ENCODE measurements at places on chromosomes 12 and 14. TPM values are rescaled to one million over a fixed set of nuclear protein-coding genes. Genes with fewer than 3 reads are reported as not detected.

GRCh38 chr14:101707863-101708620, 53.5 kb upstream of the PPP2R5C start:
- DNase-seq, result no peak

The FOXG1 gene
- total RNA-seq, result not detected

The MYF6 gene
- not detected for total RNA-seq

The PLEKHG7 gene
- total RNA-seq, result not detected

DNA sequence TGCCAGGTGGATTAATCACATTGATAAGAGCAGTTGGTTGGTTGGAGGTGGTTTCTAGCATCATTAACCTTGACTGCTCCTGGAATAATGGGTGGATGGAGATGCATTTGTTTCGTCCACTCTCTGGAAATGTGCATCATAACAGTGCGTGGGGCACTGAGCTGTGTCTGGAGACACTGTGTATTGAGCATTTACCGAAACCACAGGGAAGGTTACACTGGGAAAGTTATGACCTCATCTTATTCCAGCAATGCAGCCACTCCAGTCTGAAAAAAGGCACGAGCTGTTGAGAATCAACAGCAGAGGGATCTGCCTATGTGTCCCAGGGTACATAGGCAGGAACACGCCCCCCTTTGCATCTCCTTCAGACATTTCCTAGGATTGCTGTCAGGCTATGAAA, 27.2 kb downstream of the RNFT2 start:
- DNase-seq, result no peak

DNA sequence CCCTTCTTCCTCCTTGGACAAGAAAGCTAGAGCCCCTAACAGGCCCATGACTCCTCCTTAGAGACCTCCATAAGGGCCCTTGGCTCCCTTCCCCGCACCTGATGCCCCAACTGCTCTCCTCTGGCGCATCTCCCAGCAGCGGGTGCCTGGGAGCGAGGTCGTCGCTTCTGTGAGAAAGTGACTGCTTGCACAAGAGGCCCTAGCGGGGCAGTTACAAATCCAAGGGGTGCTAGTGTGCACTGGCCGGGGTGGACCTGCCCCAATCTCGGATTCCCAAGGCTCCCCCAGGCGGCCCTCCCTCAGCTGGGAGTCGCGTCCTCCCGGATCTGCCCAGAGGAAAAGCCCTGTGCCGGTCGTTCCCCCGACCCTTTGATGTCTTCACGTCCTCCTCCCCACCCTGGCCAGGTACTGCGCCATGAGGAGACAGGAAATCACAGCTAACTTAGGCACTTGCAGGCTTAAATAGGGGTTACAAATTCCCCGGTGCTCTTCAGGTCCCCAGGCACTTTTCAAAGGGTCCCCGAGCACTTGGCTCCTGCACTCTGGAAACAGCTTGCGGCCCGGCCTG, 2.8 kb downstream of the NKX2-8 start:
- no peak for DNase-seq

DNA sequence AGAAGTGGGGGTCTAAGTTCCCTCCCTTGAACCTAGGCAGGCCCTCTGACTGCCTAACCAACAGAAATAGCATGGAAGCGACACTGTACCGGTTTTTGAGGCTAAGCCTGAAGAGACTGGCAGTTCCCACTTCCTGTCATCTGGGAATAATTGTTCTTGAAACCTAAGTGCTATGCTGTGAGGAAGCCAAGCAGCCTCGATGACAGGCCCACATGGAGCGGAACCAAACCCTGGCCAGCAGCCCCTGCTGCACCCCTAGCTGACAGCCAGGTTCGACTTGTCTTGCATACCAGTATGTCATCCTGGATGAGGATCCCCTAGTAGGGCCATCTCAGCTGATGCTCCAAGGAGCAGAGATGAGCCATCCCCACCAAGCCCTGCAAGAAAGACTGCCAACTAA, 6.4 kb upstream of the GPR68 start:
- DNase-seq, result peak; percentile 75

- DNase-seq, result no peak
Observed at GRCh38 chr12:124456652-124457152, 110.7 kb downstream of the NCOR2 start.

The ADAM21 gene
- total RNA-seq, result 1.6 TPM

DNA sequence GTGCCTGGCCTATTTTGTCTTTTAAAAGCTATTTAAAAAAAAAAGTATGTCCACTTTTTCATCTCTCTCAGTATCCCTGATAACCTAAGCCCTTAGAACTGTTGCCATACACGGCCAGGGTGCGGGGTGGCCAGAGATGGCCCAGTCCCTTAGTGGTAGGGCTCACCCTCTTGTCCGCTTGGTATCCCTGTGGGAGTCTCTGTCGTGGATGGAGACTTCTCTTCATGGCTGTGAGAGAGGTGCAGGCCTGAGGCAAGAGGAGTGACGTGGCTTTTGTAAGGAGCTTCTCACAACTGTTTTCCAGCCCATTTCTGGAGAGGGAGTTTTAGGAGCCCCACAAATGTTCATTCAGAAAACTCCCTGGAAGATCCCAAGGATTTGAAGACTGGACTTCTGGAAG, 26.8 kb downstream of the XRCC3 start:
- DNase-seq, result no peak

The CBLN3 gene
- total RNA-seq, result 0.72 TPM

DNA sequence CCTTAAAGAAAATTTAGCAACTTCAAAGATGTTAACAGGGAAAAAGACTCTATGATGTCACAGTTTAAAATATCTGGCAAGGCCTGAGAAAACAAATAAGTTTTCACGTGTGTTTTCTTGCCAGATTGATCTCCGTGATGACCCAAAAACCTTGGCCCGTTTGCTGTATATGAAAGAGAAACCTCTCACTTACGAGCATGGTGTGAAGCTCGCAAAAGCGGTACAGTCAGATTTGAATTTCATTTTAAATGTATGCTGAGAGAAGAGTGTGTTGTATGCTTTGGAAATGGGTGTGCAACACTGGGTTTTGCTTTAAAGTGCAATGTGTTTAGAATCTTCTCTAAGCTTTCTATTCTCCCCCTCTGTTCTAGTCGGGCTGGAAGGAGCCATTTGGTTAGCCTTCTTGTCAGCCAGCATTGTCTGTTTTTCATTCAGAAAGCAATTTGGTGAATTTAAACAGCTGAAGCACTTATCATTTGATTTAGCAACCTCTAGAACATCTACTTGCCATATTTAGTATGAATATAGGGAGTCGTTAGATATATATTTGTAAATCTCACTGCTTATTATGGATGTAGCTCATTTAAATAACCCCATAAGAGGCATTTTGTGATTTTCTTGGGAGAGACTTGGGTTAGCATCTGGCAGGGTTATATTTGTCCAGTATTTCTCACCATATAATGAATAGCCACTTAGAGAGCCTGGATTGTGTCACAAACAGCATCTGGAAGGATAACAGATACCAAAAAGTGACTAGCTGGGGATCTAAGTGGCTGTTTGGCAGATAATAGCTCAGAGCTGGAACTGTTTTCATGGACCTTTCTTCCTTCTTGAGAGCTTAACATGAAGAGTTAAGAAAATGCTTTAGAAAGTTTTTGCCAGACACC, 35.5 kb downstream of the GPHB5 start:
- DNase-seq, result no peak

The RASSF9 gene
- under 0.01 TPM for total RNA-seq

DNA sequence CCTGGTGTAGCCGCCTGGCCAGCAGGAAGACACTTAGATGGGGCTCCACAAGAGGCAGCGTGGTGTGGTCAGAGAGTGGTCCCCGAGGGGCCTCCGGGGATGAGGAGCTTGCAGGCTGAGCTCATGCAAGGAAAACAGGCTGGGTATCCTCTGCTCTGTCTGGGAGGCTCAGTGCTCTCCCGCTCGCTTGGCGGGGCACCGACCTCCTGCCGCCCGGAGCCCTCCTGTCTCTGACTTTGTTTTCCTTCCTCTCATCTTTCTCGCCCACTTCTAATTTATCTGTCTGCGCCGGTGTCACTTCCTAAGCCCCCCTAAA, 31.3 kb upstream of the DLK1 start:
- no peak for DNase-seq

- DNase-seq, result no peak
Observed at GRCh38 chr12:24109381-24110039, 160.0 kb upstream of the SOX5 start.

DNA sequence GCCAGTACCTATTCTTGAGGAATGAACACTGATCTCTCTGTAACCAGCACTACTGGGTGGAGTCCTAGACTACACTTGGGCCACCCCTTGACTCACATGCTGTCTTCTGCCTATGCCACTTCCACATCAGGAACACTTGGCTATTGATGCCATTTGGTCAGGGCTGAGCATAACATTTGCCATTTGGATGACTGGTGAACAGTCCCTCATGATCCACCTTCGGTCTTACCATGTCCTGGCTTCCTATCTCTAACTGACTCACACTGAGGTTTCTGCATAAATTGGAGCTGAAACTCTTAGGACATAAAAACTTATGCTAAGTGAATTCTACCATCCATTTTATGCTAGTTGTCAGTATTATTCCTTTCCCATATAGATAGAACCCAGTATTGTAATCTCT, 91.7 kb upstream of the PELI2 start:
- no peak for DNase-seq

GRCh38 chr12:55955800-55956508, 9.9 kb downstream of the PMEL start:
- DNase-seq, result peak; percentile 54

The TAS2R10 gene
- 0.68 TPM for total RNA-seq

- no peak for DNase-seq
Observed at GRCh38 chr12:108633534-108634248, at the start of gene SELPLG. Gene SELPLG (minus strand): TSS chr12:108633894. CDS start chr12:108624307, 9,587 bp downstream.

The DPF3 gene
- 6.5 TPM for total RNA-seq

DNA sequence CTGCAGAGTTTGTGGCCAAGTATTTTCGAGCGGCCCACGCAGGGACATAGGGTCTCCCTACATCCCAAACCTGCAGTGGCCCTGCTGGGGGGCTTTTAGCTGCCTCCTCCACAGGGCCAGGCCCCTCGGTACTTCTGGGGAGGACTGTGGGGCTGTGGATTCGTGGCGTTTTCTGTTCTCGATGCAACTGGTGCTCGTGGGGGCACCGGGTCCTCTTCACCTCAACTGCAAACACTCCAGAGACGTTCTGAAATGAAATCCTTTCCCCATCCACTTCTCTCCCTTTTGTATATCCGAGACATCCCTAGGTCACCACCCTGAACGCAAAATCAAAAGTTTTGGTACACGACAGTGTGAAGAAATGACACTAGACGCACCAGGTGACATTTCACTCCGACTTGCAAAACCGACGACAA, 2.3 kb downstream of the RFX4 start:
- DNase-seq, result no peak

DNA sequence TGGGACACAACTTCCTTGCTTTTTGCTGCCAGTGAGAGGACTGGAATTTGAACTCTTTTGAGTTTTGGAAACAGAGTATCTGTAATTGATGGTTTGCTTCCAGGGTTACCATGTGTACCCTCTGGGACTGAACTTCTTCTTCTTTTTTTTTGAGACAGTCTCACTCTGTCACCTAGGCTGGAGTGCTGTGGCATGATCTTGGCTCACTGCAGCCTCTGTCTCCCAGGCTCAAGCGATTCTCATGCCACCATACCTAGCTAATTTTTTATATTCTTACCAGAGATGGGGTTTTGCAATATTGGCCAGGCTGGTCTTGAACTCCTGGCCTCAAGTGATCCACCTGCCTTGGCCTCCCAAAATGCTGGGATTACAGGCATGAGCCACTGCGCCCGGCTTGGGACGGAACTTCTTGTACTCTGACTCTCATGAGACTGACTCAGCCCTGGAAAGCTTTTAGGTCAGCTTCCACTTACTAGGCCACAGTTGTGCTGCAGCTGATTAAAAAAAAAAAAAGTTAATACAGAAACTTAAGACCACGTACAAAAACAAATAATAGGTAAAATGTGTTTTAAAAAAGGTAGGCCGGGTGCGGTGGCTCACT, 15.8 kb downstream of the SEL1L start:
- DNase-seq, result no peak

The PAPOLA gene
- total RNA-seq, result 75.5 TPM

GRCh38 chr14:20489093-20489994, 16.0 kb upstream of the RNASE10 start:
- peak; percentile 16 for DNase-seq

GRCh38 chr14:79356040-79356439, 855.3 kb downstream of the DIO2 start:
- DNase-seq, result no peak

GRCh38 chr12:94644141-94644979, 6.0 kb downstream of the TMCC3 start:
- DNase-seq, result peak; percentile 85

GRCh38 chr14:95220663-95221231, 63.4 kb upstream of the DICER1 start:
- no peak for DNase-seq

DNA sequence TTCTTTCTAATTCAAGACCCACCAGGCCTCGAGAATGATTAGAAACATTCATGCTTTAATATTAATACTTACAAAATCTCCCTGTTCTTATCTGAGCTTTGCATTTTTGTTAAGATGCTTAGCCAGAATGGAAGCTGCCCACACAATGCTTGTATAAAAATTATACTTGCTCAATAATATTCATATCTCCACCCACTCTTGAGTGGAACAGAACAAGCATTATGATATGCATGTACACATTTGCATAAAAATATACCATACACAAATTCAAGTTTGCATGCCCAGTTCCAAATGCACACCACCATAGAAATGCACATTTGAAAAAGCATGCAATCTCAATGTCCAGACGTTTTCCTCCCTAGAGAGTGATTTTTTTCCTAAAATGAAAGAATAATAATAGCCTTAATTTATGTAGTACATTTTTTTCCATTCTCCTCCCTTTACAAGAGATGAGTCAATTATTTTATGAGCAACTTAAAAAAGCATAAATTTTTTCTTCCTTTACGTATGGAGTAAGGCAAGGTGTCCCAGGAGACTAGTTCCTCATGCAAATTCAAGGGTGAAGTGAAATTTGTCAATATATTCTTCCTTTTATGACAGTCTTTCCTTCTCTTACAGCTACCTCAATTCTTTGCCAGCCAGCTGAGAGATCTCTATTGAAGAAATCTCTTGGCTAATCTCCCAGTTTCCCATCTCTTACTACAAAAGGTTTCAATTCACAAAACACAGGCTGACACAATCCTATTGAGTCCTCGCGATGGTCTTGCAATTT, 313.1 kb upstream of the GARIN6 start:
- DNase-seq, result no peak

The MANSC1 gene
- total RNA-seq, result 8.5 TPM

The KRT3 gene
- total RNA-seq, result not detected

The OTOGL gene
- 0.20 TPM for total RNA-seq

The CPM gene
- total RNA-seq, result 0.36 TPM

- DNase-seq, result no peak
Observed at GRCh38 chr14:71499018-71499417, 433.2 kb upstream of the RGS6 start.

The GRIN2B gene
- not detected for total RNA-seq

DNA sequence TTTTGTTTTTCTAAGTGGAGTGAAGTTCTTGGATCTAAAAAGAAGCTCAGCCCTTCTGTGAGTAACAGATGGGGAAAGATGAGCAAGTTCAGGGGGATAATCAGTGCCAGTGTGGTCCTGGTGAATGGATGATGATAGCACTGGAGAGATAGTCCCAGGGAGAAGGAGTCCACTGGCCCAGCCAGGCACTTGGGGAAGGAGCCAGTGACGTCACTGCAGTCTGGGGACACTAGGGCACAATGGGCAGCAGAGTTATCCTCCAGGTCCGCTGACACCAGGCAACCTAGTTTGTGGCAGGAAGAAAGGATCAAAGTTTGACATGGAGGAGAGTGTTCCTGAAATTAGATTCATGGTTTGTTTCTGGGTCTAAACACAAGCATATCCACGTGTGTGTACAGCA, 101.5 kb downstream of the NTF3 start:
- DNase-seq, result no peak
